Small intestine (tissue), 16 donors: ENCODE measurements at places on chromosomes 11 and 22.

DNA sequence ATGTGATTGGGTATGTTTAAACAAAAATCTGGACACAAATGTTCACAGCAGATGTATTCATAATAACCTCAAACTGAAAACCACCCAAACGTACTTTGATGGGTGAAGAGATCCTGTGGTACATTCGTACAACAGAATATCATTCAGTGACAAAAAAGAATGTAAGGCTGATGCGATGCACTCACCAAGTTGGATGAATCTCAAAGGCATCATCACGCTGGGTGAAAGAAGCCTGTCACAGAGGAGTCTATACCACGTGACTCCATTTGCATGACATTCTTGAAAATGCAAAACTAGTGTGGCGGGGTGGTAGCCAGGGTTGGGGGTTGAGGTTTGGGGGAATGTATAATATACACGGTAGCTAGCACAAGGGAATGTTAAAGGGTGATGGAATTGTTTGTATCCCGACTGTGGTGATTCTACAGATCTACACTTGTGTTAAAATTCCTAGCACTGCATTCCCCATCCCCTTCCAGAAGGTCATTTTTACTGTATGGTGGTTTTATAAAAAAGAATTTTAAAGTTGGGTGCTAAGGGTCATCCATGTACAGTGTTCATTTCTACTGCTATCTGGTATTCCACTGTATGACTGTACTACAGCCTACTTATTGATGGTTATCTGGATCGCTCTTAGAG is 35.0 kb upstream of the SLC25A1 start:
- no peak for DNase-seq

GRCh38 chr11:114187173-114187572 is 109.0 kb upstream of the NNMT start:
- no peak for DNase-seq

GRCh38 chr11:74269161-74269811 is 42.2 kb downstream of the P4HA3 start:
- no peak for DNase-seq

DNA sequence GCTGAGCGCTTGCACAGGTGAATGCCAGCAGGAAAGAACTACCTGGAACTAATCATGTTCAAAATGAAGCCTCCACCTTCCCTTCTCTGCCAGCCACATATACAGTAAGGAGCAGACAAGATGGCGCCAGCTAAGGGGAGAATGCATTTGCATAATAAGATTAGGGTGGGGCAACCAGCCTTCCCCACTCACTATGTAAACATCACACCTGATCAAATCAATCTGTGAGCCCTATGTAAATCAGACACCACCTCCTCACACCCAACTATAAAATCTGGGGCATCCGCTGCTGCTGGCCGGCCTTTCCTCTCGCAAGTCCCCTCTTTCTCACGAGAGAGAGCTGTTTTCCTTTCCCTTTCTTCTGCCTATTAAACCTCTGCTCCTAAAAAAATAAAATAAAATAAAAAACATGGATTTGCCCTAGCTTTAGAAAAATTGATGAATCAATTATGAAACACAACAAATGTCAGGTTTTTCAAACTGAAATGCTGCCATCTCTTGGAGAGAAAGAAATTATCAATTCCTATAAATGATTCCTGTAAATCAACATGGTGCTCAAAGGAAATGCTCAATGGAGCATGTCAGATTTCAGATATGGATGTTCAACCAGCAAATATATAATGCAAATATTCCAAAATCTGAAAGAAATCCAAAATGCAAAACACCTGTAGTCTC is 108.9 kb downstream of the SGSM3 start:
- DNase-seq, result no peak

DNA sequence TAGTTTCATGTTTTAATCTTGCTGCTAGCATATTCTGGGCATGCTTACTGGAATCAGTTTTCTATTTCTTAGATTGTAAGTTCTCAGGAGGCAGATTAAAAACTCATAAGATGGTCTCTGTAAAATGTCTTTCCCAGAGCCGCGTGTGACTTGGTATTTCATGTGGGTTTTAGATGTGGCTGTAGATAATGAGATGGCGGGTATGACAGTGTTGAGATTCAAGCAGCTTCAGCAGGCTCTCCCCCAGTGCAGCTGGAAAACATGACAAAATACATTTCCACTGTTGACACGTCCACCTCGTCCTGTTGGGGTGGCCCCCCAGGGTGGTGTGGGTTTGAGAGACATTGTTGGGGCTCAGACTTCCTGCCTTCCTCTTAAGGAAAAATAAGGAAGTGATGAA is 106.8 kb downstream of the KIRREL3 start:
- DNase-seq, result no peak

GRCh38 chr11:8328231-8328794 is 64.6 kb upstream of the LMO1 start:
- DNase-seq, result no peak

GRCh38 chr11:126585774-126586491 is 230.4 kb downstream of the ST3GAL4 start:
- peak; percentile 6 for DNase-seq

DNA sequence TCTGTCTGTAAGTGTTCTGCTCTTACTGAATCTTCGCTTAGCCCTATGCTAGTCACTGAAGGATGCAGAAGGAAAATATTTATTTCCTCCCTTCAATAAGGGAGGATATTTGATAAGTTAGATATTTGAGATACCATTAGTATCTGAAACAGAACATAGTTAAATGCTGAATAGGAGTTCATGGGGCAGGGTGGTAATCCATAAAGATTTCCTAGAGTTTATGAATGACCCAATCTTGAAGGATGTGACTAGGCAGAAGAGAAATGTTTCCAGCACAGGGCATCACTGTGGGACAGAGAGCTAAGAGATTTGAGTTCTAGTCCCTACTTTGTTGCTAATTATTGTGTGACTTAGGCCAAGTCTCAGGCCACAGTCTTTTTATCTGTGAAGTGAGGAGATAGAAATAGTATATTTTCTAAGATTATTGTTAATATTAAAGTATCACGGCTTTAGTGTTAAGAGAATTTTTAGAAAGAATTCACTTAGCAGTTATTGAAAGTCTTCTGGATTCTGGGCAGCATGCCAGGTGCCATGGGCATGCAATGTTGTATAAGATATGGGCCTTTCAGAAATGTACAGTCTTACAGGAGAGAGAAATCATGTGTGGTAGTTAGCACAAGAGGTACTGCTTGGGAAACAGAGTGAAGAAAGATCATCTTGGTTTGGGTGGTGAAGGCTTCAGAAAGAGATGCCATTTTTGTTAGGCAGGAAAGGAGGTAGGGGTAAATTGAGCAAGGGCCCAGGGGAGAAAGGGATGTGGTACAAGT is 24.0 kb downstream of the SWAP70 start:
- no peak for DNase-seq

GRCh38 chr11:96464700-96465307 is 75.0 kb downstream of the JRKL start:
- DNase-seq, result peak; percentile 64

GRCh38 chr22:22060200-22061084 is 77.9 kb upstream of the TOP3B start:
- peak; percentile 27 for DNase-seq

DNA sequence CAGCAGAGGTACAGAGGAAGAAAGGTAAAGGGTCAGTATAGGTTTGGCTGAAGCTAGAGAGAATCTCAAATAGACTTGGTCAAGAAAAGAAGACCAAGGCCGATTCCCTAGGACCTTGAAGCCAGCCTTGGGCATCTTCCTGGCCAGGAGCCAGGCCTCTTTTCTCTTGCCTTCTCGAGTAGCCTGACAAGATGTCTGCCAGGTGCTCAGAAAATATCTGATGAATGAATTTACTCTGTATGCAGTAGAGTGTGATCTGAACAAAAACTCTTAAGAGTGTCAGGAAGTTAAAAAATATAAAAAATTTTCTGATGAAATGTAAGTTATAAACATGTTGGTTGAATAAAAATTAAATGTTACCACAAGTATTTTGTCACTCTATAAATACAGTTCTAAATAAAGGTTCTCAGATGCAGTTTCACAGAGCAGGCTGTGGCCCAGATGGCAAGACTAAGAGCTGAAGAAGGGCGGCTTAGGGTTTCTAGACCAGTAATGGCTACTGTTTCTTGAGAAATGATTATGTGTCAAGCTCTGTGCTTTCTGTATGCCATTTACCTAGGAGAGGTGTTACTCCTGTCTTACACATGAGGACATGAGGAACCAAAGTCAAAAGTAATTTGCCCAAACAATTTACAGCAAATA is 98.1 kb downstream of the ATXN10 start:
- DNase-seq, result no peak

DNA sequence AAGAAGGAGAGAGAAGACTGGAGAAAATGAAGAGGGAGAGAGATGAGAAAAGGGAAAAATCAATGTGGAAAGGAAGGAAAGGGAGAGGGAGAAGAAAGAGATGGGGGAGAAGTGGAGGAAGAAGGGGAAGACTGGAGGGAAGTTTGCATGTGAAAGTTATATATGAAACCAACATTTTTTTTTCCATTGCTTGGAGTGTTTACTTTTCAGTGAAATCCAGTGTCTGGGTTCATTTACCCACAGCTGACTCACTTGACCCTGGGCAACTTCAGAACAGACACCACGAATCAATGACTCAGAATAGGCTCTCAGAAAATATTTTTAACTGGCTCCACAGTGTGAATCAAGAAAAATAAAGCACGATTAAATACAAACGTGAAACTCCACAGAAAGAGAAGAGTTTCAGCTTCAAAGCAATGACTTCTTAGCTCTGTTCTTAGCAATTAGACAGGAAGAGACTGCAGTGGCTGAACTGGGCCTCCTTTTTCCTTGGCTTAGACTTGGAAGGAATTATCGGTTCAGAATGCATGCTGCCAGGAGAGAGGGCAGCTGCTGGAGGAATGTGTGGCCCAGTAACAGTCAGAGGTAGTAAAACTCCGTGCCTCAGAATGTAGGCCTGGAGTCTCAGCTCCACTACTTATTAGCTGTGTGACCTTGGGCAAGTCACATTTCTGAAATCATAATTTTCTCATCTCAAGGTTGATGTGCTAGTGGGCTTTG is 237.5 kb downstream of the MIAT start:
- DNase-seq, result peak; percentile 30

DNA sequence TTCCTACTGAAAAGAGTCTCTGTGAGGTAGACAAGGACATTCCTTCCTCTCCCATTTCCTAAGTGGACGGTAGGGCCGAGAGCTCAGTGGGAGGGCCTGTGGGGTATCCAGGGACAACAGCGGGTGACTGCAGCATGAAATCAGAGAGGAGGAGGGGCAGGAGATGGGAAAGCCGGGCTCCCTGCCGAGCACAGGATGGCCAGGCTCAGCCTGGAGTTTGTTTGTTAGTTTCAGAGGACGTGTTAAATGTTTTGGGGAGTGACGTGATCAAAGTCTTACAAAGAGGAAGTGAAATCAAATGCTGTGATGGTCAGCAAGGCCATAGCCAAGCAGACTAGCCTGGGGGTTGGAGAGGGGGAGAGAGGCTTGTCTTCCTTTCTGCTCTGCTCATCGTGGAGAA is 152.7 kb downstream of the ADAMTS15 start:
- peak; percentile 2 for DNase-seq
